ENCODE measurements at places on chromosomes 3 and 15.

DNA sequence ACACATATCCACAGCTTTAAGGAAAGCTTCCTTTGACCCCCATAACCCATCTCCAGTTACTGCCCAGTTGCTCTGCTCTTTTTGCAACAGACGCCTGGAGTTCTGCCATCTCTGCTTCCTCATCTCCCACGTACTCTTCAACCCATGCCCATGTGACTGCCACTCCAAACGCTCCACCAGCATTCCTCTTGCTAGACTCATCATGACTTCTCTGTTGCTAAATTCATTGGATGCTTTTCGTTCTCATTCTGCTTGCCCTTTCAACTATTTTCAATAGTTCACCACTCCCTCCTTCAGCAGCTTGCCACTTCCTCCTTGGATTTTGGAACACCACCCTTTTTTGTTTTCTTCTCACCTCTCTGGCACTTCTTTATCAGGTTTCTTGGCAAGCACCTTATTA is 2.7 kb upstream of the KNSTRN start:
- no peak for DNase-seq

GRCh38 chr15:67024314-67024997 is 40.9 kb upstream of the SMAD3 start:
- no peak for DNase-seq

DNA sequence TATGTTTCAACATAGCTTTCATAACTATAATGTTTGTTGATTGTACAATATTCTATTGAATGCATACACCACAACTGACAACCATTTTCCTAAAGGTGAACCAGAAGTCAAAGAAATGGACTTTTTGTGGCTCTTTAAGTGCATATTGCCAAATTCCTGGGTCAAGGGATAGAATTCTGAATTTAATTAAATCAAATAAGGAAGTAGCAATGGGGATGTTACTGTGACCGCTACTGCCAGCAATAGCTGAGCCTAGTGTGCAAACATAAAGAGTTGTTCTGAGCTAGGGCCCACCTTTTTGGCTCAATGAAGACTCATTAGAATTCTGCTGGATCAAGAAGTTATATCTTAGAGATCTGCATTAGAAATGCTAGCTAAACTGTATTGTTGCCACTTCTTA is 17.3 kb upstream of the KBTBD8 start:
- no peak for DNase-seq

DNA sequence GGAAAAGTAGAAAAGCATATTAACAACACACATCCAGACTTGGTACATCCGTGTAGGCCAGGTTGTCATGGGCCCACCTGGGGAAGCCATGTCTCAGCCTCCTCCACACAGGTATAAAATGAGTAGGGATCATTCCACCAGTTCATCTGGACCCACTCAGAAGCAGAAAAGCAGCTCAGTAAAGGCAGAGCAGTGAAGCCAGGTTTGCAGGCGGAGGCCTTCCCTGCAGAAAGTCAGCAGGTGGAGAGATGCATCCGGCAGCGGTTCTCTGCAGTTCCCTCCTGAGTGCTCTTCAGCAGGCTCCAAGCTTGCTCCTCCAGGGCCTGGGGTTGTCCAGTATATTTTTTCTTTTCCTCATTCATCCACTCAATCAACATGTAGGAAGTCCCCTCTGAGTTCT is 22.1 kb downstream of the LOXL1 start:
- no peak for DNase-seq

GRCh38 chr3:16907243-16907642 is 22.5 kb downstream of the PLCL2 start:
- DNase-seq, result no peak

DNA sequence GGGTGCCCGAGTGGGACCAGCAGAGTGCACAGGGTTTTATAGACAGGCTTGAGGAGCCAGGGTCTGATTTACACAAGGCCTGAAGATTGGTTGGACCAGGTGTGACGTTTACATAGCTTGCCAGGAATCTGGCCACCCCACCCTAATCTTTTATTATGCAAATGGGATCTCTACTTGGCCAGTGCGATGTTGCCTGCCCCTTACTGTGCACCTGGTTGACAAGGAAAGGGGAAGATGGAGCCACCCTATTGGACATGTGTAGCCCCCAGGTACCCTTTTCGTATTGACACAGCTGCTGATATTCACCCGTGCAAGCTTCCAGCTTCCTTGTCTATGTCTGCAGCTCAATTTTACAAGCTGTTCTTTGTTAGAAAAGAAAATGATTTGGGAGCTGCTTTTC is 132.0 kb downstream of the ARNT2 start:
- no peak for DNase-seq

- no peak for DNase-seq
Measured at GRCh38 chr15:89554247-89554646, 21.0 kb upstream of the TICRR start.

DNA sequence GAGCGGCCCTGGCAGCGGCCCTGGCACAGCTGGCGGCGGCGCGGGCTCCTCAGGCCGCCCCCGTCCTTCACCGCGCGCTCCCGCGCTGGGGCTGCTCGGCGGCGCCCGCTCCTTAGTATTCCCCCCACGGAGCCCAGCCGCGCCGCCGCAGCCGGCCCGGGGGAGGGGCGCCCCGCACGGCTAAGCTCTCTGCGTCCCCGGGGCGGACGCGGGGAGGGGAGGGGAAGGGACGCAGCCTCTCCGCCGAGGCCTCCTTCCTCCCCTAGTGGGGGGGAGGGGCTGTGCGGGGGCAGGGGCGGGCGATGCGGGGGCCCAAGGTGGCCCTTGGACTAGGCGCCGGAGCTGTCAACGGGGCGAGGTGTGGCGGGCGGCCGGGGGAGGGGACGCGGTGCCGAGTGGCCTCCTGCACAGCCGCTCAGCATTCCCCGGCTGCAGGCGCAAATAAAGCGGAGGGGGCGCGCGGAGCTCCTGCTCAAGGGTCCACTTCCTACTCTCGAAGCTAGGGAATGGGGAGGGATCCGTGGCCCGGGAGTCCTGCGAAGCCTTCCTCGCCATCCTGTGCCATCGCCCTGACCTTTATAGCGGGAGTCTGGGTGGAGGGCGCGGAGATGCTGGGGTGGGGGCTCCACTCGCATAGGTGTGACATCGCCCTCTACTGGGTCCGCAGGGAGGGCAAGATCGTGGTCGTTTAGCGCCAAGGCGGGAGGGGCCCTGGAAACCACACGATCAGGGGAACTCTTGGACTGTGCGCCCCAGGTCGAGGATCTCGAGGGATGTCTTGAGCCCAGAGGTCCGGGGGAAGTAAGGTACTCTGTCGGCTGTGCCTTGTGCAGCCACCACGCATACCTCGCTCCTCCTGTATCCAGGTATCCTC is 22.2 kb downstream of the EPHB3 start:
- no peak for DNase-seq

GRCh38 chr3:71064291-71064955 is 519.1 kb downstream of the FOXP1 start:
- DNase-seq, result no peak

DNA sequence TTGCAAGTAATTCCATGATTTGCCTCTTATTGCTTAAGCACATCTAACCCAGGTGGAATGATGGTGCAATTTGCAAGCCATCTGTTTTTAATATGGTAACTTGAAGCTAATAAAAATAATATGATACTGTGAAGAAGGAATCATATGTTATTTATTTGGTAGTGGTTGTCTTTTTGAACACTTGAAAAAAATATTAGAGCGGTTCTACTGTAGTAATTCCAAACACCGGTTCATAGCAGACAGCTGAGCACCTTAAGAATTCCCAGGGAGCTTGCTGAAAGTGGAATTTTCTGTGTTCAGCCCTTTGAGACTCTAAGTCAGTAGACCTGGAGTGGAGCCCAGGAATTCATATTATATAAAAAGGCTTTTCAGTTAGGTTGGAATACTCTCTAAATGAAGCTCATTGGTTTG is 687.4 kb downstream of the EDEM1 start:
- DNase-seq, result no peak

GRCh38 chr15:95326431-95327182 is 1003.9 kb upstream of the NR2F2 start:
- no peak for DNase-seq

DNA sequence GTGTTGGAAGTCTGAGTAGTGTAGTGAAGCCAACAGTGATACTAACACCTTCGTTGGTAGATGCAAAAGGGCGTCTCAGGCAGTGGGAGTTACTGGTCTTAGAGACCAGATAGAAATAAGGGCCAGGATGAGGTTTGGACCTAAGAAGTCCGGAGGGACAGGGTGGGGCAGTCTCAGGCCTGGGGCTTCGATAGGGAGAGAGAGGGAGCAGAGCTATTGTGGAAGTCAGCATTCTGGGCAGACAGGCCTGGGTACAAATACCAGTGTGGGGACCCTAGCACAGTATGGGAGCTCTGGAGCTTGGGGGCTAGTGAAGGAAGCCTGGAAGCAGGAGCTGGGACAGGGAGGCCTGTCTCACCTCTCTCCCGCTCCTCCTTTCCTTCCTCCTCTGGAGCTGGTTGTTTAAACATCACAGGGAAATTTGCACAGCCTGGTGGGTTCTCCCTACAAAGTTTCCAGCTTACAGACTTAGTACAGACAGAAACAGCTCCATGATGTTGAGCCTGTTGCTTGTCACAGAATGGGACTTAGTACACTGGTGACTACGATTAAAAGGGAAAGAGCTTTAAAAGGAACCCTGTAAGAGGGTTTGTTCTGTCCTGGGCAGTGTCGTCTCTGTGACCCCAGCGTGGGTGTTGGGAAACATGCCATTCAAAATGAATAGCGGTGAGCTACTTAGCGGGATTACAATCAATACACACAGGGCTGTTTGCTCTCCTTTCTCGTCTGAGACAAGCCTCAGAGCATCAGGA is 76.4 kb upstream of the TNFAIP8L3 start:
- DNase-seq, result no peak

DNA sequence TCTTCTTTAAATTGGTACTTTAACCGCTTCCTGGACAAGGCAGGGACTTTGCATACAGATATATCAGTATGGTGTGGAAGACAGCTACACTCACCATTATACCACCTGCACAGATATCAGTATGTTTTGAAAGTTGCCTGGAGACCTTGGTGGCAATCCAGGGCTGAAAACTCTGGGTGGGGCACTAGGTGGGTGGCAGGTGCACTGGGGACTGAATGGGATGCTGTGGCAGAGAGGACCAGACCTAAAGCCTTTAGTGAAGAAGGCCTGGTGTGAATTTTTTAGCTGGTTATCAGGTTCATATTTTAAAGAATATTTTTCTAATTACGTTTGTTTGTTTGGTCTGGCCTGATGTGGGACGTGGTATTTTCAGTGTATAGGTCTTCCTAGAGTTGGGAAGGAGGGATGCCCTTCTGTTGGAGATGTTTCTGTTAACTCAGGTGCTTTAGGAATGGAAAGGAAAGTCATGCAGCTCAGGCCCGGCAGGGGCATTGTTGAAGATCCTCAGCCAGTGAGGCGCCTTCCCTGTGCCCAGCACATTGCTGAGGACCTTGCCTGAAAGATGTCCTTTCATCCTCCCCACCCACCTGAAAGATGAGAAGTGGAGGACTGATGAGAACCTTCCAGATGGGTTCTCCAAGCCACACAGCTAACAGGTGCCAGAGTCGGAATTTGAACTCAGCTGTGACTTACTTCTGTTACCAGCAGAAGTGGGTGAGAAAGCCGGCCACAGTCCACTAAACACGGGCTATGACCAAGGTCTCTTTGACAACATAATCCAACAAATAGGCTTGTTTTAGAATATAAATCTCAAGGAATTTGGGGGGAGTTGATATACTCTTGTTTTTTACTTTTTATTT is 77.3 kb downstream of the APBA2 start:
- DNase-seq, result no peak

DNA sequence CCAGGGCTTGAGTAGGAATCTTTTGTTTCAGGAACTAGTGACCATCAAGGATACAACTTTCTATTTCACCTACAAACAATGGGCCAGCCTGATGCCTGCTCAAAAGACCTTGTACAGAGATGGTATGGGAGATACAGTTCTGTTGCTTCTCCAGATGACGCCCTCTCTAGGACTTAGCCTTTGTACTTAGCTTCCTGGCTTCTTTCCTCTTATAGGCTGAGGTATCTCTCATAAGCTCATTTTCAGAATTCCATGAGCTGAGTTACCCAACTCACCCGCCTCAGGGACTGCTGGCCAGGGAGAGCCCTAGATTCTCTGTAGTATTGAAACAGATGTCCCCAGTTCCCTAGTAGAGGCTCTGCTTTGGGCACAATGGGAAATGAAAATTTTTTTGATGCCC is 8.6 kb upstream of the ZNF620 start:
- DNase-seq, result no peak

DNA sequence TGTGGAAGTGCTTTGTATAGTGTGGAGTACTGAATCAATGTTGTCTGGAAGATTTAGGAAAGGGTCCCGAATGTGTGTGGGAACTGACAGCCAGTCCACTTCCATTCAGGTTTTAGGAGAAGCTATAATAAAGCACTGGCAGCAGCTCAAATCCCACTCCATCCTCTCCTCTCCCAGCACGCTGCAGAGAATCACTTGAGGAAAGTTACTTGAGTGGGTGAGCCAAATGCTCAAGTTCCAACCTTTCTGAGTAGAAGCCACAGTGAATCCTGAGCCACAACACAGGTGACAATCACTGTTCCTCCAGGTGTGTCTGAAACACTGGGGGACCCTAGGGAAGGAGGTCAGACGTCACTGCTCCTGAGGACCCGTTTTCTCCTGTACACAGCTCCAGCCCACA is 106.5 kb downstream of the TIGIT start:
- no peak for DNase-seq

DNA sequence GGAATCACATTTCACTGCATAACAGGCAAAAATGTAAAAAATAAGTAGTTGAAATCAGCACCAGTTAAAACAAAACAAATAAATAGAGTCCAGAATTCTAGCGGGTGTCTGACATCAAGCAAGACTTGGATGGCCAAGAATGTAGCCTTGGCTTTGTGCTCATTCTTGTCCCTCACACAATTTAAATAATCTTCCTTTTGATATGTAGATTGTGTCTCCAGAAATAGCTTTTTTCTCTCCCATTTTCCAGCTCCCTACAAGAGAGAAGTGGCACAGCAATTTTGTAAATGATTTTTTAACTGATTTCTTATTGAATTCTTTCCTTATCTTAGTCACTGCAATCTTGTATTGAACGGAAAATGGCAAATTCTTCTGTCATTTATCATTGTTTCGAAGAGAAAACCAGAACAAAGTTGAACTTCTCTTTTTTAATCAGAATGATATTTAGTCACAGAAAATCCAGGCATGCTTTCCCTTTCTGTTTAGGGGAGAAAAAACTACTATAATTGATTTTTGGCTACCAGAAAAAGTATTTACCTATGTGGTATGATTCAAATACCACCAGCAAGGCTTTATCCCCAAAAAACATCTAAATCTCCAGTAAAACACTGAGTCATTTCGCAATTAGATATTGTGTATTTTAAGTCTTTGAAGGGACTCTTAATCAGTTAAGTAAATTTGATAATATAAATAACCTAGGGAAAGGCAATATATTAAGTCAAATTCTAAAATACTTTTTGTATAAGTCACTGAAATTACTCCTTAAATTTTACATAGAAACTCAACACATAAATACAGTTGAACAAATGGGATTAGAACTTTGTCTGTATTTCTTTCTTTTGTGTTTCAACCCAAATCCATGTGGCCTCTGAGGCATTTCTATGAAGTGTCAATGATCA is 481.7 kb downstream of the GBE1 start:
- no peak for DNase-seq

- DNase-seq, result no peak
Measured at GRCh38 chr15:76752549-76752948, 152.6 kb downstream of the SCAPER start.

GRCh38 chr15:71651750-71652186 is 158.6 kb upstream of the NR2E3 start:
- DNase-seq, result no peak

GRCh38 chr3:195394024-195394423 is 48.8 kb downstream of the ACAP2 start:
- DNase-seq, result no peak

Measured in stimulated activated CD4-positive, alpha-beta T cell treated with anti-CD3 and anti-CD28 coated beads, Interleukin-1b, Interleukin-23, amount 100 ng/mL, for 4 hours (primary cell).